Esophagus squamous epithelium (tissue), 5 donors: ENCODE measurements at places on chromosomes 13 and 19.

- no peak for DNase-seq
Measured at GRCh38 chr13:50629497-50629896, 214.0 kb downstream of the DLEU7 start.

DNA sequence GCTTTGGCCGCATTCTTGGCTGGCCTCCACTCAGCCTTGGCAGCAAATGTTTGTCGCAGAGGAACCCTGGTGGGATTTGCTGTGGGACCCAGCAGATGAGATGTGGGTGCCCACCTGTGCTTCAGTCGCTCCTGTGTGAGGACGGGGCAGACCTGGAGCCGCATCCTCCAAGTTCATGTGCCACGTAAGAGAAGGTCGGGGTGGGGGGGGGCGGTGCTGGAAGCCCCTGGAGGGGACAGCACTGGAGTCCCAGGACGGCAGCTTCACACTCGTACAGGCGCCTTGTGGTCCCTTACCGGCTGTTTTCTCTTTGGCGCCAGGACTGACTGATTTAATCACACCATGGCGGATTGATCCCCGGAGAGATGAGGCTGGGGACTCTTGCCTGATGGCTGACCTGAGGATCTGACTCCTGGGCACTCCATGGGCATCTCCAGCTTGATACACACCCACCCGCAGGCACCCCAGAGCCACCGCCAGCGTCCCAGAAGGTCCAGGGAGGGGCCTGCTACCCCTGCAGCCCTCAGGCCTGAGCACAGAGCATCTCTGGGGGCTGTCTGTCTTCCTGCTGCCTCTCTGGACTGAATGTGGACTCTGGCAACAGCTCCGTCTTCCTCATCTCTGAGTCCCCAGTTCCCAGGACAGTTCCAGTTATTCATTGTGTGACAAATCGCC, 10.0 kb upstream of the GRTP1 start:
- no peak for DNase-seq

- DNase-seq: no peak
Measured at GRCh38 chr13:31200637-31200971, 829 bp downstream of the B3GLCT start.

GRCh38 chr13:52848455-52849195, at the start of gene PCDH8:
Gene PCDH8 (minus strand): TSS chr13:52848640. CDS start chr13:52848436, 204 bp downstream.
- no peak for DNase-seq

DNA sequence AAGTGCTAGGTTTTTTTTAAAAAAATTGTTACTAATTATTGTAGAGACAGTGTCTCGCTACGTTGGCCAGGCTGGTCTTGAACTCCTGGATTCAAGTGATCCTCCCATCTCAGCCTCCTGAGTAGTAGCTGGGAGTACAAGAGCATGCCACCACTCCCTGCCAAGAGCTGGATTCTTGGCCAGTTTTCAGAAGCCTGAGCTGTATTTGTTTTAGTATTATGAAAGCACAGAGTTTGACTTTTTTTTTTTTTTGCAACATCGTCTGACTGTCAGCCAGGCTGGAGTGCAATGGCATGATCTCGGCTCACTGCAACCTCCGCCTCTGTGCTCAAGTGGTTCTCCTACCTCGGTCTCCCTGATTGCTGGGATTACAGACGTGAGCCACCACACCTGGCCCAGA, 7.0 kb downstream of the ARMC6 start:
- DNase-seq: no peak

DNA sequence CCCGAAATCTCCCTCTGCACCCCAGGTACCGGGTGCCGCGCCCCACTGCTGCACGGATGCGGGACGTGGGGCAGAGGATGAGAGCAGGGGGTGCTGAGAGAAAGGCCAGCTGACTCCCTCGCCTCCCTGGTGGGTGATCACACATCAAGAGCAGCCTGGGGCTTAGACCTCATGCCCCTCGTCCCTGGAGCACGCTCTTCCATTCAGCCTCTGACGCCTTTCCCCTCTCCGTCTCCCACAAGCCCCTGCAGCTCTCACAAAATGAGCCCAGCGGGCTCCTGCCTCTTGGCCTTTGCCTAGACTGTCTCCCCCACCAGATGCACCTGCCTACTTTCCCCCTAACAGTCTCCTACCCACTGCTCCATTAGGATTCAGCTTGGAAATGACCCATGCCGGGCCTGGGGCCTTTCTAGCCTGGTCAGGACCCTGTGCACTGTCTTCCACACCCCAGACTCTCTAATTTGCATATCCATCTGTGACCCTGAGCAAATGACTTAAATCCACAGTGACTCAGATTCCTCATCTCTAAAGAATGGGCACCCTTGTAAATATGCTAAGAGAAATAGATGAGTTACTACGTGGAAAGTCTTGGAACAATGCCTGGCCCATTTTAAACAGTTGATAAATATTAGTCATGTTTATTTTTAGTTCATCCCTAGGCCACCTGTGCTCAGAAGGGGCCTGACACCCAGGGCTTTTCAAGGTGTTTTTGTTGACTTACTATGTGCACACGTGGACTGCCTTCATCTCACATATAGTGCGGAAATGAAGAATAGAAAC, 582 bp upstream of the PTPRH start:
- no peak for DNase-seq

GRCh38 chr19:3359015-3359918, 7.1 kb upstream of the NFIC start:
- no peak for DNase-seq

DNA sequence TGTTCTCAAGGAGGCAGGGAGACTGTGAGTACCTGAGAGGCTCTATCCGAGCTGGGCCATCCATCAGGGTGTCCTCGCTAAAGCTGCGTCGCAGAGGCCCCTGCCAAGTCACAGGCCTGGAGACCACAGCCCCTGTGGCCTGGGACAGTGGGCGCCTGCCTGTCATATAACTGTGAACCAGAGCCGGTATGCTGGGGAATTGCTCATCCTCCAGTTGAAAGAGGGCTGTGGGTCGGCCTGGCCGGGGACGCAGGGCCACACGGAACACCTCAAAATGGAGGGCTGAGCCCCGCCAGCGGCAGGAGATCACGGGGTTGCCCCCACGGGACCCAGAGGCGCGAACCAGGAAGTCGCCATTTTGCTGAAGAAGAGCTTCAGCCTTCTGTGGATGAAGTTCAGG, 6.6 kb downstream of the SH2D3A start:
- DNase-seq: no peak

- DNase-seq: no peak
Measured at GRCh38 chr13:96141032-96141431, 51.1 kb downstream of the HS6ST3 start.

DNA sequence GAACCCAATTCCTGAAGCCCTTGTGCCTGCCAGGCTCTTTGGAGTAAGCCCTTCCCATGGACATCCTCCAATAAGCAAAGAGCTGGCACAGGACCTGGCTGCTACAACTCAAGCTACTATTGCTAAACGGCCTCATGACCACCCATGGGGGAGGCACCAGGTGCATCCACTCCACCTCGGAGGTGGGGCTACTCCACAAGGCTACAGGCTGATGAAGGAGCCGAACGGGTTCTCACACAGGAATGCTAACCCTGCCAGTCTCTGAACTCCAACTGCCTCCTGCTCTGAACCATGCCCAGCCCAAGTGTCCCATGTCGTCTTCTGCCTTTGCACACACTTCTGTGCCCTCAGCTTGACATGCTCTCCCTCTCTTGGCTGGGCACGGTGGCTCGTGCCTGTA, 10.0 kb downstream of the SYMPK start:
- DNase-seq: no peak

GRCh38 chr19:30362156-30362754, 9.9 kb upstream of the ZNF536 start:
- DNase-seq: no peak

- no peak for DNase-seq
Measured at GRCh38 chr13:26971990-26972887, 199.4 kb downstream of the USP12 start.

DNA sequence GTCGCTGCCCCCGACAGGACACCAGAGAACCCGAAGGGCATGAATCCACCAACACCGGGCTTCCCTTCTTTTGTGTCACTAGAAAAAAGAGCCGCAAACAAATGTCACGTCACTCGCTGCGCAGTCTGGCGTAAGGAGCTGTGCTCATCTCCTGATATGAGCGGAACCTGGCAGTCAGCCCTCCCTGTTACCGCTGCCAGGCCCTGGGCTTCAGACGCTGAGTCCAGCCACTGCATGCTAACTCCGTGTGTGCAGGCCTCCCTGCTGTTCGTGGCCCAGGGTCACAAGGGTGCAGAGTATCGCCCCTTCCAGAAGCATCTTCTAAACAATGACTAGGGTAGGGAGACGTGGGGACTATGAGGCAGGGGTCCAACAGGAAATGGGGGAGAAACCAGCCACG, 71.3 kb downstream of the SLC7A1 start:
- DNase-seq: no peak

- DNase-seq: no peak
Measured at GRCh38 chr13:40578055-40578454, 88.4 kb downstream of the FOXO1 start.

GRCh38 chr13:101648766-101649487, 196.5 kb downstream of the ITGBL1 start:
- DNase-seq: no peak

DNA sequence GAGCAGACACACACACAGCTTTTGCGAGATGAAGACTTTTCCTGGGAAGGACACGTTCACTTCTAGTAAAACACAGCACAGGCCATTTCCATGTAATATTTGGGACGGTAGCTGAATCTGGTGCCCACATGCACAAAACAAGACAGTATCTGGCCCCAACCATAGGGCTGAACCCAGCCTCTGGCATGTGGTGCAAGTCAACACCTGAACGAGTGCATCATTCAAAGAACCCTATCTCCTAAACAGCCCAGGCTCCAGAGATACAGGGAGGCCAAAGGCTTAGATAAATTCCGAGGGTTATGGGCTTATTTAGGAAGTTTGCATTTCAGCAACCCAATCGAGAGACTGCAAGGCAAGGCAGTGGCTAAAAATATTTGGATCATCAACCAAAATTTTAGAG, 2.7 kb upstream of the TFDP1 start:
- no peak for DNase-seq

GRCh38 chr13:26629260-26629825, 71.9 kb downstream of the WASF3 start:
- DNase-seq: no peak

GRCh38 chr19:34963573-34964406, at the start of gene ZNF792:
Gene ZNF792 (minus strand): TSS chr19:34964229. CDS start chr19:34963662, 567 bp downstream.
- DNase-seq: no peak

- no peak for DNase-seq
Measured at GRCh38 chr19:46198756-46199155, 30.8 kb upstream of the IGFL1 start.

GRCh38 chr13:112616586-112617362, 28.8 kb upstream of the TUBGCP3 start:
- no peak for DNase-seq

- DNase-seq: no peak
Measured at GRCh38 chr13:112574834-112575613, 12.9 kb downstream of the TUBGCP3 start.

DNA sequence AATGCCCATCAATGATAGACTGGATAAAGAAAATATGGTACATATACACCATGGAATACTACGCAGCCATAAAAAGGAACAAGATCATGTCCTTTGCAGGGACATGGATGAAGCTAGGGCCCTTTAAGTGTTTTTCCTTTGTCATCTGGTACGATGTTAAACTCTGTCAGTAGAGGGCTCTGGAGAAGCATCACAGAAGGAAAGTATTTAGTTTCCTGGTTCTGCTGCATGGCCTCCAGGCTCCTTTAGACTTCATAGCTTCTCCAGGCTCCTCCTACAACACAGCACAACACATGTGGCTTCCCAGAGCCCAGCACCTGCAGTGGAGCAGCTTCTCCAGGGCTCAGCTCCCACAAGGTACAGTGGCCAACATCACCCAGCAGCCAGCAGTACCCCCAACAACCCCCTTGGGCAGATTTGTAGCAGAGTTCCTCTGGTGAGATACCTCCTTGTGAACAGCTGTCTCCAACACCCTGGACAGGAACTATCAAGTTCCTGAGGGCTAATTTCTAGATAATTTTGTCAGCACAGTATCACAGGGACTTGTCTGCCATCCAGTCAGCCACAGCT, 63.4 kb downstream of the KCTD12 start:
- DNase-seq: no peak

GRCh38 chr19:16067205-16067938, 8.9 kb upstream of the TPM4 start:
- no peak for DNase-seq

DNA sequence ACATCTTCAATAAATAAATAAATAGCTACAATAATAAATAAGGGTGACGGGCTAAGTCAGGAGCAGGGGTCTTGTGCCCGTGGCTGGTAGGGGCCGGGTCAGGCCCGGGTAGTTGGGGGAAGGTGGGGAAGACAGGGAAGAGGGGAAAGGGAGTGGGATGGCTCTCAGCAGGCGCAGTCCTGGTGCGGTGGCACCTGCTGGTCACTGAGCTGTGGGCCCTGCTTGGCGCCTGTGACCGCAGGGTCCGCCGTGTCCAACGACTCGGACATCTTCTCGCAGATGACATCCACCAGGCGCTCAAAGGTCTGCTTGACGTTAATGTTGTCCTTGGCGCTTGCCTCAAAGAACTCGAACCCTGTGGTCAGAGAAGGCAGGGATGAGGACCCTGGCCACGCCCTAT, 4.3 kb downstream of the MPV17L2 start:
- DNase-seq: no peak

GRCh38 chr19:55836340-55836739, at the start of gene NLRP4:
Gene NLRP4 (plus strand): TSS chr19:55836540. CDS start chr19:55852081, 15,541 bp downstream.
- DNase-seq: no peak

DNA sequence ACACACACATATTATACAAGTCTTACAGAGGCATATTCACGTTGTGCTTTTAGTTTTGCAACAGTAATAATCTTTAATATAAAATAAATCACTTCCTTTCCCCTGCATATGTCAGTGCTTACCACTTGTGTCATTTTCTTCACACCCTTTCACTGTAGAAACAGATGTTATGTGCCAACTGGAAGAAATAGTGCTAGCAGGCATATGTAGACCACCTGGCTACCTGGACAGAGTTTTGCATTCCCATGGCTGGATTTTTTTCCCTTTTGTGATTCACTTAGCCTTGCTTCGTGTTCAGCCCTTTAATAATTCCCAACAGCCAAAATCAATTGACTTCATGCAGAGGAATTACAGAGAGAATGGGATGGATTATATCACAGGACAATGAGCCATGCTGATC, 399.1 kb upstream of the SPRY2 start:
- no peak for DNase-seq

DNA sequence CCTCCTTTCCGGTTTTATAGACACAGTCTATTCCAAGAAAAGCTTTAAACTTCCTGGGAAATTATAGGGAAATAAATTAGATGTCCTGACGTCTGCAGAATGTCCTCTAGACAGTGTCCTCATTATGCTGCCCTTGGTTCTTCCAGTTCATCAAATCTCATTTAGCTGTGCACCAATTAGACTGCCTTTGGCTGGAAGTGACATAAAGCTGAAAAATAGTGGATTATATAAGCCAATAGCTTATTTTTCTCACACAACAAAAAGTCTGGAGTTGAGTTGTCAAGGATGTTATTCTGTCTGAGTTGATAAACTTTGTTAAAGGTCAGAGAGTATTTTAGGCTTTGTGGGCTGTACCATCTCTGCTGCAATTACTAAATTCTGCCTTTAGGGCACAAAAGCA, 314.8 kb upstream of the TMTC4 start:
- DNase-seq: no peak

GRCh38 chr19:3608079-3608641, 1.5 kb upstream of the TBXA2R start:
- DNase-seq: no peak

- no peak for DNase-seq
Measured at GRCh38 chr13:44769686-44770085, 193.6 kb upstream of the TSC22D1 start.
